Cardiac septum (tissue), 1 donor: ENCODE measurements at places on chromosomes 1 and 21. TPM values are rescaled to one million over a fixed set of nuclear protein-coding genes. Genes with fewer than 3 reads are reported as not detected.

DNA sequence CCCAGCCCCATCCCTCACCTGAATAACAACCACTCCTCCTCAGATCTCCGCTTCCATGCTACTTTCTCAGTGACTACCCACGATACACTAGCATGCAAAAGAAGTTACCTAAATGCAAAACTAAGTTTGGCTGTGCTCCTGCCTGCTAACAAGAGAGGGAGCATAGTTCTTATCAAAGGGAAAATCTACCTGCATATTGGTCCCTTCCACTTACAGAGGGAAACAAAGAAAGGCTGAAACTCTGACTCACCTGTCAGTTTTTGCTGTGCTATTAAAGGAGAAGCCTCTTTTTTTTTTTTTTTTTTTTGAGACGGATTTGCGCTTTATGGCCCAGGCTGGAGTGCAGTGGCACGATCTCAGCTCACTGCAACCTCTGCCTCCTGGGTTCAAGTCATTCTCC, 43.8 kb upstream of the RAVER2 start:
- DNase-seq, result no peak

Gene ANGPTL7
- total RNA-seq, result 0.81 TPM

Gene WNT3A
- total RNA-seq, result not detected

DNA sequence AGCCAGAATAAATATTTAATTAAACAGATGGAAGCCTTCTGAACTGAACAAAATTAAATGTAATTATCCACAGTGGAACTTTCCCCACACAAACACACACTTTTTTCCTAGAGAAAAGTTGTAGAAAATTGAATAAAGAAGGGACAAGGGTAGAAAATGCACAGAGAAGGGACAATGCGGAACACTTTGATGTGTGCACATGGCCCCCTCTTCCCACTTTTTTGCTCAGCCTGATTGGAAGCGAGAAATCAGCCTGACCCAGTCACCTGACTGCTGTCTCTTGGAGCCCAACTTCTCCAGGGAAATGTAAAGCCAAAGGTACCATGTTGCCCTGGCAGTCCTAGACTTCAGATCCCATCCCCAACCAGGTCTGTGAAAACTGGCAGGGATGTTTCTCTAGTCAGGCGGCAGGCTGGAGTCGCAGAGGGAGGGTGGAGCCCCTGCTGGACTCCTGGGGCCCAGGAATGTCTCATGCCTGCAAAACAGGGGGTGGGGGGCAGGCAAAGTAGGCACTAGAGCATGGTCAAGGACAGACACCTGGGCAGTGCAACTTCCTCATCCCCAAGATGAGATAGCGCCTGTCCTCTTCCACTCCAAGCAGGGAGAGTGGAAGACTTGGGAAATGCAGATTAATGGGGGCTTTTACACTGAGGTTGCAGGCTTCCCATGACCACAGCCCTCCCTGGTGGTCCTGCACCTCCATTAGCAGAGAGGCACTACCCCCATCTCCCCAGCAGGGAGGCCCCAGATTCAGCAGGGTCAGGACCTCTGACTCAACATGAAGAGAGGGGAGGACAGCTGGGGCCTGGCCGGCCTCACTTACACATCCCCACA, 2.8 kb downstream of the CERS2 start:
- no peak for DNase-seq

DNA sequence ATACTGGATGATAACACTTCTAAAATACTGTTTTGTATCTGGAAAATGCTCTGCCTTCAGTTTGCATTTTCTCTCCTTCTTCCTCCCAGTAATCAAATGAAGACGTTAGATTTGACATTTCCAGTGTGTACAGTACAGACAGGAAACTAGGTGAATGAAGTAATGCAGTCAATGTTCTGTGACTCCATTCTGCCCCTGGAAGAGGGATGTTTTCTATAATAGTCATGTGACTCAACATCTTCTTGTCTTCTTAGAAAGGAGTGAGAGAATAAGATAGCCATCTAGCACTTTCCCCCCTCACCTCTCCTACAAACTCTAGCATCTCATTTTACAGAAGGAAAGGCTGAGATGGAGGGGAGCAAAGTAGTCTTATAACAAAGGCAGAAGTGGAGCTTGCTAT, 77.6 kb downstream of the DDR2 start:
- DNase-seq, result no peak
